ENCODE measurements at places on chromosomes 1 and 21.

DNA sequence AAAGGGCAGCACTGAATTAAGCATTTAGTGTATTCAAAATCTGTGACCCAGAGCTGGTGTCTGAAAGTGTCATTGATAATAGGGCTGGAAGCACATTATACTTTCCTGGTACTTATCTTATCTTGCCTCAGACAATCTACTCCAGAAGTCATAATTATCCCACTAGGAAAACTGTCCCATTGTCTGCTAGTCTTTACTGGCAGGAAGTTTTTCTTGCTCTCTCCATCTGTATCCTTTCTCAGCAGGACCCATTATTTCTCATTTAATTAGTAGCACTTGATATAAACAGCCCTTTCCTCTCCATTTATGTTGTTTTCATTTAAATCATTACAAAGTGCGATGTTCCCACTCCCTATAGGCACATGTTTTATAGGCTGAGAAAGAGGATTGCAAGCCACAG, 36.5 kb upstream of the BARHL2 start:
- DNase-seq: no peak

- no peak for DNase-seq
Measured at GRCh38 chr1:191371626-191372025, 786.6 kb upstream of the RGS18 start.

DNA sequence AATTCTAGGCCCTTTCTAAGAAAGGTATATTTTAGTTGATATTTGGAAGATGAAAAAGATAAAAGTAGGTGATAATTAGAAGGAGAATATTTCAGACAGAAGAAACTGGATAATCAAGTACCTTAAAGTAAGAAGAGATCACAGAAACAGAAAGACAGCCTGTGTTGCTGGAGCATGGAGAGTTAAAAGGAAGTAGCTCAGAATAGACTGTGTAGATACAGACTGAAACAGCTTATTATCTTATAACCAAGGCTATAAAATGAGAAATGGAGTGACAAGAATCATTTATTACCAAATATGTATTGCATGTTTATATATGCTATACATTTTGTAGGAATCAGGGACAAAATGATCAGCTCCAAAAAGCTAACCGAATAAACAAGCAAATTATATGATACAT, 1120.3 kb downstream of the BRINP3 start:
- DNase-seq: no peak

GRCh38 chr1:150234309-150234565, 1.7 kb downstream of the ANP32E start:
- no peak for DNase-seq

Data from GM12891 (cell line).